CD14-positive monocyte (primary cell): ENCODE measurements at places on chromosomes 16 and 17.

DNA sequence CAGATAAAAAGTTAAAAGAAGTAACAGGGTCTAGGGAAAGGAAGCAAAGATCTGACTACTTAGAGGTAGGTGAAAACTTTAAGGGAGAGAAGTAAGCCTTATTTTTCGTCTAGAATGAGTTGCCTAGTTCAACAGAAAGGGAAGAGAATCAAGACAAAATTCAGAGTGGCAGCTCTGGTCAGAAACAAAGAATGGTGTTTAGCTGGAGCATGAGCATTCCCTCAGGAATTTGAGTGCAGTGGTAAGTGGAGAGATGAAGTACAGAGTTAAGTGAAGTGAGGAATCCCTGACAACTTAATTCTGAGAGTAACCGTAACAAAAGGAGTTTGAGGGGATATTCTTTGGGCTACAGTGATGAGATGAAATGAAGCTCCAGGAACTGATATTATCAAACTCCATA is 11.5 kb downstream of the SMG6 start:
- DNase-seq, result no peak
- H3K4me3 ChIP-seq, result no peak overlapping the region

- no peaks in the 10 kb centered on the region for H3K4me1 ChIP-seq
- H3K36me3 ChIP-seq, result peaks cover 64% of the 10 kb centered on the region
- H3K27me3 ChIP-seq, result no peaks in the 10 kb centered on the region
- no peak overlapping the region for H3K4me3 ChIP-seq
- DNase-seq, result no peak
Observed at GRCh38 chr16:14600164-14600563, 29.9 kb downstream of the PARN start.

DNA sequence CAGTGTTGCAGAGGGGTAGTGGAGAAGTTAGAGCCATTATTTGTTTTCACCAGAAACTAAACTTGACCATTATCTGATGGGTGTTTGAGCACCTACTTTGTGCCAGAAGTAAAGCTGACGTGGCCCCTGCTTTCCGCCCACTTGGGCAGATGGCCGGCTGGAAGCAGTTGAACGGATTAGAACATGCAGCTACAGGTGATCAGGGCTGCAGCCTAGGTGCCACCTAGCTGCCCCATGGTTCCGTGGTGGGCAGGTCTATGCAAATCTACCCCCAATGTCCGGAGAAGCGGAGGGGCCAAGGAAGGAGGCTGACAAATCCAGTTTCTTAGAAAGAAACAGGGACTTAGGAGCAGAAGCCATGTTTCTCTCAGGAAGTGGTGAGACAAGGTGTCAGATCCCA is 62.7 kb downstream of the B9D1 start:
- H3K4me3 ChIP-seq, result no peak overlapping the region
- peaks cover 25% of the 10 kb centered on the region for H3K4me1 ChIP-seq

- H3K4me1 ChIP-seq, result peaks cover 8% of the 10 kb centered on the region
- no peaks in the 10 kb centered on the region for H3K27me3 ChIP-seq
- no peaks in the 10 kb centered on the region for H3K36me3 ChIP-seq
- no peak overlapping the region for H3K4me3 ChIP-seq
Observed at GRCh38 chr16:53081032-53081424, 26.2 kb downstream of the CHD9 start.

DNA sequence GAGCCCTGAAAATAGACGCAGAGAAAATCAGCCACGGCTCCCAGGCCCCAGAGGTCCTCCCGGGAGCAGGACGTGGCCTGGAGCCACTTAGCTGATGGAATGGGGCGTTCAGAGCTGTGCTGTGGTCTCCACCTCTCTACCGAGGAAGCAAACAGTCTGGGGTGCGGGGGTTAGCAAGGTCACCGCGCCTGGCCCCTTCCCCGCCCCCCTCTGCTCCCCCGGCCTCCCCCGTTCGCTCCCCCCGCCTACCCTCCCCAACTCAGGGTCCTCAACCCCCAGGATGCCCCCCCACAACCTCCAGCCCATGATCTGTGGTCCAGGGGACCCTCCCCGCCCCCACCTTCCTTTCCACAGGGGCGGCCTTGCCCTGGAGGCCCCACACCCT is 20.6 kb upstream of the C1QTNF8 start:
- no peak for DNase-seq
- H3K36me3 ChIP-seq, result no peaks in the 10 kb centered on the region
- no peak overlapping the region for H3K27ac ChIP-seq
- no peaks in the 10 kb centered on the region for H3K4me1 ChIP-seq

GRCh38 chr17:82388922-82389283 is 17.3 kb downstream of the UTS2R start:
- no peak overlapping the region for H3K4me3 ChIP-seq
- H3K4me1 ChIP-seq, result peaks cover 11% of the 10 kb centered on the region
- peaks cover 27% of the 10 kb centered on the region for H3K27me3 ChIP-seq
- DNase-seq, result no peak
- no peak overlapping the region for H3K27ac ChIP-seq
- H3K36me3 ChIP-seq, result no peaks in the 10 kb centered on the region

GRCh38 chr17:68950725-68951124 is 4.5 kb downstream of the ABCA8 start:
- no peak overlapping the region for H3K4me3 ChIP-seq
- DNase-seq, result no peak
- no peaks in the 10 kb centered on the region for H3K36me3 ChIP-seq
- no peaks in the 10 kb centered on the region for H3K27me3 ChIP-seq
- H3K4me1 ChIP-seq, result no peaks in the 10 kb centered on the region
- H3K27ac ChIP-seq, result no peak overlapping the region

DNA sequence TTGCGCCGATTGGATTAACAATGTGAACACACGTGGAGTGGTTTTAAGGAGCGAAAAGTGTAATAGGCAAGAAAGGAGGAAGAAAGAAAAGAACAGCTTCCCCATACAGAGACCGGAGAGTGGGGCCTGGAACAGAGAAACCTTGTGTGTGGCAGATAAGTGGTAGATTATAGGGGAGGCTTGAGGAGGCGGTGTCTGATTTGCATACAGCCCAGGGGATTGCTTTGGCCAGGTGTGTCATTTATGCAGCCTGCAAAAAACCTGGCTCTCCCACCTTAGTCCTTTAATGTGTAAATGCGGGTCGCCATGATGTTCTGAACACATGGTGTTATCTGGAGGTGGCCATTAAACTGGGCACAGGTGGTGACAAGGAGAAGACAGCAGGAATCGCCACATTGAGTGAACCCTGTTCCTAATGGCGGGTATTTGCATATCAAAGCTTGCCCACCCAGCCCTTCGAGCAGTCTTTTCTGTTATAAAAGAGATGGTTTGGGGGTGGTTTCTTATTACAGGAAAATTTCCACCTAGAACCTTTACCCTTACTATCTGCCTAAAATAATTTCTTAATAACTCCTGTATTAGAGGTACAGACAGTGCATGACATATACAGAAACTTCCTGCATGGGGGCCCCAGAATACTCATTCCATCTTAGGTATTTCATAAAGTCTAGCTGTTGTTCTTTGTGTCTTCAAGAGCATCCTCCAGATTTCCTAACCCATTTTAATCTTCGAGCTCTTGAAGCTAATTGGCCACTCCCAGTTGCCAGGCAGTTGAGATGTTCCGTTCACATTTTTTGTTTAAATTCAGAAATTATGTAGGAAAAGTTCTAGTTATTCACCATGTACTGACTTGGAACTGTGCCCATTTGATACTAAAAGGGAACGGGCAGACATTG is 292.5 kb downstream of the RBFOX1 start:
- H3K4me1 ChIP-seq, result no peaks in the 10 kb centered on the region
- no peak overlapping the region for H3K27ac ChIP-seq
- no peaks in the 10 kb centered on the region for H3K36me3 ChIP-seq
- H3K4me3 ChIP-seq, result no peak overlapping the region

GRCh38 chr16:57256601-57257395 is 11.7 kb downstream of the ARL2BP start:
- no peak overlapping the region for H3K4me3 ChIP-seq
- no peaks in the 10 kb centered on the region for H3K27me3 ChIP-seq
- no peak for DNase-seq
- H3K27ac ChIP-seq, result no peak overlapping the region
- H3K4me1 ChIP-seq, result no peaks in the 10 kb centered on the region

DNA sequence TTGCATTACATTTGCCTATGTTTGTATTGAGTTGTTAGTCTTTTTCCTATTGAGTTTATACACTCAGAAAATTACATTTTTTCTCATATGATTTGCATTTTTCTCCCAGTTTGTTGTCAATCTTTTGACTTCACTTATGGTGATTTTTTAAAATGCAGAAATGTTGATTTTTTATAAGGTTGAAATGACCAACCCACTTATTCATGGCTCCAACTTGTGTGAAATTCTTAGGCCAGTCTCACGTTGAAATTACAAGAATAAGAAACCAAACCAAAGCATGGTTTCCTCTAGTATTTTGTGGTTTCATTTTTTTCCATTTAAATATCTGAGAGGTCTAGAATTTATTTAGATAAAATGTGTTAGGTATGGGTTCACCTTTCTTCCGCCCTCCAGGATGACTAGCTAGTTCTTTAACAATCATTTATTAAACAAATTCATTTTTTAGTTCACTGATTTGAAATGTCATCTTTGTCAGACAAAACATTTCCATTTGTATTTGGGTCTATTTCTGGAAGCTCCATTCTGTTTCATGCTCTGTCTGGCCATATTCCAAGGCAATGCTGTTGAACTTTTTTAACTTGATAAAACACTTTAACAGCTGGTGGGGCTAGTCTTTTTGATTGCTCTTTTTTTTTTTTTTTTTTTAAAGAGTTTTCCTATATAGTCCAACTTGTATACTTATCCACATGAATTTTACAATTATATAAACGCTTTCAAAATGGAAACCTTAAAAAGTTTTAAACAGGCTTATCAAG is 40.0 kb downstream of the FAM20A start:
- no peaks in the 10 kb centered on the region for H3K36me3 ChIP-seq
- no peak overlapping the region for H3K27ac ChIP-seq

DNA sequence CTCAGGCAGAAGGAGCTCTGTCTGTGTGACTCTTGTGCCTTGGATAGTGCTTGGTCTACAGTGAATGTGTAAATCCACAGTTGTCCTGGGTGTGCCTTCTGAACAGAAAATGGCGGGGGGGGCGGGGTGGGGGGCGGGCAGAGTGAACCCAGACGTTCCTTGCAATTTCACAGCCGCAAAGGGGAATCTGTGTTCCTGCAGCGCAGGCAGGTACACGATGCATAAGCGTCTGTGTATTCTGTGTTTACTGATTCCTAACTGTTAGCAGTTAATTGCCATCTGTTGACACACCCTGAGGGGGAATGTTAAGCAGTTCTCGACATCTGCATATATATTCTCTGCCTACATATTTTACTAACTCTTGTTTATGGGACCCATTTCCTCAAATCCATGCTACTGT is 123.5 kb upstream of the ZFHX3 start:
- H3K36me3 ChIP-seq, result no peaks in the 10 kb centered on the region
- no peak for DNase-seq
- H3K27ac ChIP-seq, result no peak overlapping the region
- H3K4me3 ChIP-seq, result no peak overlapping the region
- H3K4me1 ChIP-seq, result peaks cover 10% of the 10 kb centered on the region

- no peaks in the 10 kb centered on the region for H3K36me3 ChIP-seq
- H3K4me3 ChIP-seq, result no peak overlapping the region
- no peaks in the 10 kb centered on the region for H3K27me3 ChIP-seq
- H3K4me1 ChIP-seq, result peaks cover 29% of the 10 kb centered on the region
- DNase-seq, result peak; percentile 48
Observed at GRCh38 chr17:59521465-59522126, 43.8 kb upstream of the DHX40 start.

DNA sequence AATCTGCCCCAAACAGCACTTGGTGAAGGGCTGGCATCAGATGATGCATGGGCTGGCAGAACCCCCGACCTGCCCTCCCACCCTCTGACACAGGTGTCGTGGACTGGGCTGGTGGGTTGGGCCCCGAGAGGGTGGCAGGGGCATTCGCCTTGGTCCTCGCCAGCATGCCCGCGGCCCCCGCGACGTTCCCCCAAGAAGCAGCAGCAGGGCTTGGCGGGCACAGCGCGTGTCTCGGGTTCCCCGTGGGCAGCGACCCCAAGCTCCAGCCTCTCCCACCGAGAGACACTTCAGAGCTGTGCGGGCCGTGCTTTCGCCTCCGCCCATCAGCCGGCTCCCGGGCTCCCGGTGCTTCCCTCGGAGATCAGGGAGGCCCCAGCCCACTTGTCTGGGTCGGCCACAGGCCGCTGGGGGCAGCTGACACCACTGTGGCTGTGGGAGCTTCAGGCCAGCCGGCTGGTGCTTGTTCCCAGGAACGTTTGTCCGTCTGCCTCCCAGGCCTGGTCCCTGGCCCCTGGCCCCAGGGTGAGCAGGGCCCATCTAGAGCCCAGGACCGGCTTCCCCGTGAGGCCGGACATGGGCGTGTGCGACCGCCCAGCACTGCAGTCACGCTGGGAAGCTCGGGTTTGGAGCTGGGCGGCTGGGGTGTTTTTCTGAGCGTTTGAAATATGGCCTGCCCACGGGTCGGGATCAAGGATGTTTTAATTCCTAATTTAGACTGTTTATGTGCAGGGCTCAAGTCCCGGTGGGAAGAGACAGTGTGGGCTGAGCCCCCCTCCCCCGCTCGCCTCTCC is 16.6 kb downstream of the CACNA1H start:
- no peak overlapping the region for H3K27ac ChIP-seq
- DNase-seq, result no peak
- H3K4me1 ChIP-seq, result no peaks in the 10 kb centered on the region
- H3K36me3 ChIP-seq, result no peaks in the 10 kb centered on the region
- H3K27me3 ChIP-seq, result no peaks in the 10 kb centered on the region
- H3K4me3 ChIP-seq, result no peak overlapping the region

GRCh38 chr16:68961778-68962402 is 118.6 kb downstream of the TANGO6 start:
- peak overlapping the region; percentile 46 for H3K27ac ChIP-seq
- peak; percentile 77 for DNase-seq
- H3K36me3 ChIP-seq, result no peaks in the 10 kb centered on the region
- no peaks in the 10 kb centered on the region for H3K27me3 ChIP-seq

- H3K4me1 ChIP-seq, result no peaks in the 10 kb centered on the region
- H3K4me3 ChIP-seq, result no peak overlapping the region
- no peaks in the 10 kb centered on the region for H3K36me3 ChIP-seq
- H3K27ac ChIP-seq, result no peak overlapping the region
Observed at GRCh38 chr17:282912-283882, 69.4 kb downstream of the RPH3AL start.

- no peak overlapping the region for H3K27ac ChIP-seq
- H3K36me3 ChIP-seq, result peaks cover 51% of the 10 kb centered on the region
- no peaks in the 10 kb centered on the region for H3K27me3 ChIP-seq
- H3K4me3 ChIP-seq, result no peak overlapping the region
Observed at GRCh38 chr17:57268181-57268580, 11.9 kb downstream of the MSI2 start.

DNA sequence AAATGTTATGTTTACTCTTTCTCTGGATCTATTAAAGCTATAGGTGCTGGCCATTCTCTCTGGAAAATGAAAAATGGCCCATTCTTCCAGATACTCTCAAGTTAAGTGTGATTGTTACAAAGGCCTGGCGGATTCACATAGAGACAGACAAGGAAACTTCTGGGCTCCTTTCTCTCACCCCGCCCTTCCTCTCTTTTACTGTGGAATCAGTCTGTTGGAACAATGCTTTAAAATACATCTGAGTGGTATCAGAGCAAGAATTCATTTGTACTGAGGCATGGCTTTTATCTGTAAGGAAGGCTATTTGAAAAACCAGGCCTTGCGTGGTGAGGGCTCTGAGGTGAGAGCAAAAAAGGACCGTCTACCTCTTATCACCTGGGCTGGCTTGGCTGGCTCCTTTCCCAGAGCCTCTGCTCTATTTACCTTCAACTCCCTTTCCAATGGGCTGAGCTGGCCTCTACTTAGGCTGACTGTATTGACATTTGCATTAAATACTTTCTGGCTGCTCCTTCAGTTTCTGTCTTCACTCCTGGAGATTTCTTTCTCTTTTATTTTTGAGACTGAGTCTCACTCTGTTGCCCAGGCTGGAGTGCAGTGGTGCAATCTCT is 274.0 kb downstream of the PHKB start:
- no peaks in the 10 kb centered on the region for H3K27me3 ChIP-seq
- H3K27ac ChIP-seq, result no peak overlapping the region
- H3K36me3 ChIP-seq, result no peaks in the 10 kb centered on the region
- H3K4me3 ChIP-seq, result no peak overlapping the region
- DNase-seq, result no peak
- no peaks in the 10 kb centered on the region for H3K4me1 ChIP-seq
